Activated CD4-positive, alpha-beta memory T cell treated with anti-CD3 and anti-CD28 coated beads, Interleukin-2, amount 10 ng/mL, durations not matched to agents 7 days and 5 days (primary cell): ENCODE measurements at places on chromosomes 1 and 21.
A peak's percentile ranks its signal among the peaks of the same experiment; 100 is the strongest.

GRCh38 chr21:41615613-41616012, 107.7 kb upstream of the TMPRSS2 start:
- H3K4me1 ChIP-seq, result no peaks in the 10 kb centered on the region
- DNase-seq, result no peak
- no peak overlapping the region for H3K4me3 ChIP-seq
- no peak overlapping the region for H3K27ac ChIP-seq

- peak overlapping the region; percentile 73 for H3K27ac ChIP-seq
- DNase-seq, result no peak
- H3K4me3 ChIP-seq, result peak overlapping the region; percentile 85
- H3K36me3 ChIP-seq, result no peaks in the 10 kb centered on the region
- H3K4me1 ChIP-seq, result peaks cover 23% of the 10 kb centered on the region
- H3K27me3 ChIP-seq, result no peaks in the 10 kb centered on the region
These were observed 407 bp downstream of the GALNT2 start for GRCh38 chr1:230067419-230067870.

- no peaks in the 10 kb centered on the region for H3K27me3 ChIP-seq
- no peak for DNase-seq
- peak overlapping the region; percentile 26 for H3K27ac ChIP-seq
- H3K4me3 ChIP-seq, result no peak overlapping the region
These were observed 35.0 kb downstream of the MTOR start for GRCh38 chr1:11227106-11228077.

DNA sequence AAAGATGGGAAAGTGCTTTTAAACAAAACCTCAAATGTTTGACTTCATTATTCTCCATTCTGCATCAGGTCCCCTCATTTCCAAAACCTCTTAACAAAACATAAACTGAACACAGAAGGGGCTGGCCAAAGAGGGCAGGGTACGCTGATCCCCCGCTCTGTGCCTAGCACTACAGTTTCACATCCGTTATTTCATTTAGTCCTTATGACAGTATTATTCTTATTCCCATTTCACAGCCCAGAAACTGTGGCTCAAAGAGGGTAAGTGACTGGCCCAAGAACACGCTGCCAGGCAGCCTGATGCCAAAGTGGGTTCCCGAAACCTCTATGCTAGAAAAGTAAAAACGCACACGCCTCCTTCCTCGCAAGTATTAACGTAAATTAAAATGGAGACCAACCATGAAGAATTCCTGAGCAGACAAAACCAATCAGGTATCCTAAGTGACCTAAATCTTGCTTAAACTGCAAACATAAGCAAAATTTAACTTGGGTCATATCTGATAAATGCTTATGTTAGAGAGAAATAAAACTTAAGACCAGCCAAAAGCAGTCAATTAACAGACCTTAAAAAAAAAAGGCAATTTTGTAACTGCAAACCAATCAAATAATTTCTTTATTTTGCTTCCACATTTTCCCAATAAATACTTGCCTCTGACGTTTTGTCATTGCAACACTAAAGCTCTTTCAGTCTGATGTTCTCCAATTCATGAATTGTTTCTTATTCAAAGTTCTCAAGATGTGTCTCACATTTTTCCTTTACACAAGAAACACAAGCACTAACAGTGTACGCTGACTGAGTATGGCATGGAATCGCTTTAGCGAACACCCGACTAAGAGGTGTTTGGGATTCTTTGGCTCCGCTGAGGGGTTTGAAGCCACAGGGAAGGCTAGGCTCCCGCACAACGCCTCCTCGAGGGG, 653 bp downstream of the CASP9 start:
- peak; percentile 11 for DNase-seq
- H3K4me3 ChIP-seq, result peak overlapping the region; percentile 88
- peaks cover 60% of the 10 kb centered on the region for H3K4me1 ChIP-seq
- H3K27me3 ChIP-seq, result no peaks in the 10 kb centered on the region
- H3K36me3 ChIP-seq, result peaks cover 10% of the 10 kb centered on the region

DNA sequence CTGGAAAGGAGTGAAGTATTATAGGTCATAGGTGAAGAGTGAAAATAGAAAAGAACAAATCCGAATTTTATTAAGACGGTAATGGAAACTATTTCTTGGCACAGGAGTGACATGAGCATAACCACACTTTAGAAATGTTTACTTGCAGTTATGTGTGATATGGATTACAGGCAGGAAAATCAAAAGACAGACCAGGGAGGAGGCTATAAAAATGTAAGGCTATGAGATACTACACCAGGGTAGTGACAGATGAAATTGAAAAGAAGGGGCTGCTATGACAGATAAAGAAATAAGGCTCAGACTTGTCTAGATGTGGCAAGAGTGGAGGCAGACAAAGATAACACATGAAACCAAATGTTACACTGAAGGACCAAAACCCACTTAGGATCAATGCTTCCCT, 31.7 kb downstream of the GPATCH2 start:
- H3K4me1 ChIP-seq, result no peaks in the 10 kb centered on the region
- DNase-seq, result no peak
- H3K36me3 ChIP-seq, result peaks cover 6% of the 10 kb centered on the region
- H3K27ac ChIP-seq, result no peak overlapping the region

DNA sequence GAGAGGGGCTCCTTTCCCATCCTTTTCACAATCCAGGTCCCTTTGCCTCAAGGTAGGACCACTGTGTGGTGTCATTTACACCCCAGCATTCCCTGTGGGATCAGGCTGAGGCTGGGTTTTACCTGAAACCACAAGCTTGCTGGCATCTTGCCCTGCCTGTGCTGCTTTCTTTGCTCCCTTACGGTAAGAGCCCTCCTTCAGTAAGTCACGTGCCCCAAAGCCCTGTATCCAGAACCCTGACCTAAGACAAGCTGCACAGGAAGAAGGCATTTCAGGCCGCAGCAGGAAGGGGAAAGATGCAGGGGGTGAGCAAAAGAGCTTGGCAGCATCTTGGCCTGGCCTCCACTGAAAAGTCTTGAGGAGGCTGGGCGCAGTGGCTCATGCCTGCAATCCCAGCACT, 58.4 kb downstream of the KLHDC7A start:
- H3K4me1 ChIP-seq, result no peaks in the 10 kb centered on the region
- no peak overlapping the region for H3K4me3 ChIP-seq
- H3K36me3 ChIP-seq, result no peaks in the 10 kb centered on the region
- no peak for DNase-seq

GRCh38 chr1:233278631-233279030, 16.9 kb downstream of the PCNX2 start:
- no peak for DNase-seq
- H3K27ac ChIP-seq, result no peak overlapping the region
- H3K36me3 ChIP-seq, result peaks cover 32% of the 10 kb centered on the region
- no peak overlapping the region for H3K4me3 ChIP-seq
- peaks cover 1% of the 10 kb centered on the region for H3K27me3 ChIP-seq

GRCh38 chr1:23732363-23733224, 10.7 kb upstream of the ELOA start:
- no peak overlapping the region for H3K4me3 ChIP-seq
- DNase-seq, result no peak
- H3K36me3 ChIP-seq, result no peaks in the 10 kb centered on the region

DNA sequence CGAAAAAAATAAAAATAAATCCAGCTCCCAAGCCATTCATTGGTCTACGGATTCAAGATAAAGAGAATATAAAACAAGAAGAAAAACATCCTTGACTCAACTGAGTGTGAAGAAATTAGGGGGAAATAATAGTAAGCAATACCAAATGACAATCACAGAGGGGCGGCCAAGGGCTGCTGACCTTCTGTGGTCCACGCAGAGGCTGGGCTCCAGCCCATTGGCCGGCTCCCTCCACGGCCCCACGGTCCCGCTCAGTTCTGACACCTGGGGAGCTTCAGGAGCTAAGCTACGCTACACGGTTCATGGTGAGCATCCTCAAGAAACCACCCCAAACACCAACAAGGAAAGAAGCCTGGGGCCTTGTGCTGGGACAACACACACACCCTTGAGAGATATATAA, 400 bp upstream of the KRTAP10-12 start:
- H3K4me1 ChIP-seq, result peaks cover 2% of the 10 kb centered on the region
- no peak overlapping the region for H3K27ac ChIP-seq
- no peak overlapping the region for H3K4me3 ChIP-seq
- H3K36me3 ChIP-seq, result peaks cover 4% of the 10 kb centered on the region

DNA sequence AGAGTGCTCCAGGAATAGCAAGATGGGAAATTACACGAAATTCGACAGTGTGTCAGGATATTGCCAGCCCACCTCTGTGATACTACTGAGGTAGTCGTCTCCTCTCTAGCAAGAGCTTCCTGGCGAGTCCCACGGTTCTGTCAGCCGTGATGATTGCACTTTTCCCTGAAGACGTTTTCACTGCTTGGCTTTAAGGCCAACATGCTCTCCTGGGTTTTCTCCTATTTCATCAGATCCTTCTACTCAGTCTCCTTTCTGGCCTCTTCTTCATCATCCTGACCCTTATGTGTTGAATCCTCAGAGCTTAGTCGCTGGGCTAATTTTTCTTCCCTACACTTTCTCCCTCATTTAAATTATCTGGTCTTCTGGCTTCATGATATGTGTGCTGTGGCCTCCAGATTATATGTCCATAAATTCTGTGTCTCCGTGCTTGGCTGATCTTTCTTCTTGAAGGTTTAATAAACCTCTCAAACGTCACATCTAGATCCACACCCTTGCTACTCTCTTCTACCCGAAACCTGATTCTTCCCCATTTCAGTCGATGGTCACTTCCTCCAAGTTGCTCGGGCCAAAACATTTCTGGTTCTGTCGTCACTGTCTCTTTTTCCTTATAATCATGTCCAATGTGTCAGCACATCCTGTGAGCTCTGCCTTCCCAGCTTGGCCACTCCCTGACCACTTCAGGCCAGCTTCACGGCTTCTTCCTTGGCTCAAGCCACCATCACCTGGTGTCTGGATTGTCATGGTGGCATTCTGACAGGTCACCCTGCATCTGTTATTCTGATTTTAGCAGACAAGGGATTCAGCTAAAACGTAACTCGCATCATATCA, 12.2 kb downstream of the OR2B11 start:
- no peak overlapping the region for H3K4me3 ChIP-seq
- H3K27ac ChIP-seq, result no peak overlapping the region
- no peaks in the 10 kb centered on the region for H3K4me1 ChIP-seq
- no peaks in the 10 kb centered on the region for H3K27me3 ChIP-seq
- no peaks in the 10 kb centered on the region for H3K36me3 ChIP-seq

DNA sequence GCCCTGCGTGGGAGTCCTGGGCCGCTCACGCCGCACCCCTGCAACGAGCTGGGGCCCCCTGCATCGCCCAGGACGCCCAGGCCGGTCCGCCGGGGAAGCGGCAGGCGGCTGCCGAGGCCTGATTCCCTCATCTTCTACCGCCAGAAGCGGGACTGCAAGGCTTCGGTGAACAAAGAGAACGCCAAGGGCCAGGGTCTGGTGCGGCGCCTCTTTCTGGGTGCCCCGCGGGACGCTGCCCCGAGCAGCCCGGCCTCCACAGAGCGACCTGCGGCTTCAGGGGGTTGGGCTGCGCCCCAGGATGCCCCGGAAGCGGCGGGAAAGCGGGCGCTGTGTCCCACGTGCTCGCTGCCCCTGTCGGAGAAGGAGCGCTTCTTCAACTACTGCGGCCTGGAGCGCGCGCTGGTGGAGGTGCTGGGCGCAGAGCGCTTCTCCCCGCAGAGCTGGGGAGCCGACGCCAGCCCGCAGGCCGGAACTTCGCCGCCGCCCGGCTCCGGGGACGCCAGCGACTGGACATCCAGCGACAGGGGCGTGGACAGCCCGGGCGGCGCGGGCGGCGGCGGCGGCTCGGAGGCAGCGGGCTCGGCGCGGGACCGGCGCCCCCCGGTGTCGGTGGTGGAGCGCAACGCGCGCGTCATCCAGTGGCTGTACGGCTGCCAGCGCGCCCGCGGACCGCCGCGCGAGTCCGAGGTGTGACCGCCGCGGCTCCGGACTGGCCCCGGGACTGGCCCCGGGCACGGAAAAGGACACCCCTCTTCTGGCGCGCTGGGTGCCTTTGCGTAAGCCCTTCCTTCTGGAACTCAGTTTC, 2.7 kb downstream of the FAM110D start:
- no peaks in the 10 kb centered on the region for H3K36me3 ChIP-seq
- H3K27me3 ChIP-seq, result peaks cover 50% of the 10 kb centered on the region
- peak; percentile 35 for DNase-seq
- peaks cover 27% of the 10 kb centered on the region for H3K4me1 ChIP-seq

DNA sequence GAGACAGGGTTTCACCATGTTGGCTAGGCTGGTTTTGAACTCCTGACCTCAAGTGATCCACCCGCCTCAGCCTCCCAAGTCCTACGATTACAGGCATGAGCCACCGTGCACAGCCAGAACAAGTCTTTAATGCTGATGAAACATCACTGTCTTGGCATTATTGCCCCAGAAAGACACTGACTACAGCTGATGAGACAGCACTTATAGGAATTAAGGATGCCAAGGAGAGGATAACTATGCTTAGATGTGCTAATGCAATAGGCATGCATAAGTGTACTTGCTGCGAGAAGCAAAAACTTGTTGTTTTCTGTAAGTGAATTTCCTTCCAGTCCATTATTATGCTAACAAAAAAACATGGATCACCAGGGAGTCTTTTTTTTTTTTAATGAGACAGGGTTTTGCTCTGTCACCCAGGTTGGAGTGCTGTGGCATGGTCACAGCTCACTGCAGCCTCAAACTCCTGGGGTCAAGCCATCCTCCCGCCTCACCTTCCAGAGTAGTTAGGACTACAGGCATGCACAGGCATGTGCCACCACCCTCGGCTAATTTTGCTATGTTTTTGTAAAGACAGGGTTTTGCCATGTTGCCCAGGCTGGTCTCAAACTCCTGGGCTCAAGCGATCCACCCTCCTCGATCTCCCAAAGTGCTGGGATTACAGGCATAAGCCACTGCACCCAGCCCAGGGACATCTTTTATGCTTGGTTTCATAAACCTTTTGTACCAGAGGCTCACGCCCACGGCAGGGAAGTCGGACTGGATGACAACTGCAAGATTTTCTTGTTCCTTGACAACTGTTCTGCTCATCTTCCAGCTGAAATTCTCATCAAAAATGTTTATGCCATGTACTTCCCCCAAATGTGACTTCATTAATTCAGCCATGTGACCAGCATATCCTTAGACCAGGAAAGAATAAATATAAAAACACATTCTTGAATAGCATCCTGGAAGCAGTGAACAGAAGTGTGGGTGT, 23.1 kb downstream of the RHEX start:
- peaks cover 16% of the 10 kb centered on the region for H3K4me1 ChIP-seq
- no peak for DNase-seq
- no peak overlapping the region for H3K27ac ChIP-seq
- no peak overlapping the region for H3K4me3 ChIP-seq
- peaks cover 32% of the 10 kb centered on the region for H3K27me3 ChIP-seq

- H3K27me3 ChIP-seq, result no peaks in the 10 kb centered on the region
- peak; percentile 41 for DNase-seq
- peaks cover 8% of the 10 kb centered on the region for H3K36me3 ChIP-seq
- H3K4me1 ChIP-seq, result peaks cover 40% of the 10 kb centered on the region
These were observed 32.6 kb upstream of the SPOCD1 start for GRCh38 chr1:31848381-31848897.
